ENCODE measurements at places on chromosomes 12 and 14.
A peak's percentile ranks its signal among the peaks of the same experiment; 100 is the strongest.

GRCh38 chr14:59320763-59321625, 132.5 kb downstream of the DAAM1 start:
- DNase-seq, result peak; percentile 51

DNA sequence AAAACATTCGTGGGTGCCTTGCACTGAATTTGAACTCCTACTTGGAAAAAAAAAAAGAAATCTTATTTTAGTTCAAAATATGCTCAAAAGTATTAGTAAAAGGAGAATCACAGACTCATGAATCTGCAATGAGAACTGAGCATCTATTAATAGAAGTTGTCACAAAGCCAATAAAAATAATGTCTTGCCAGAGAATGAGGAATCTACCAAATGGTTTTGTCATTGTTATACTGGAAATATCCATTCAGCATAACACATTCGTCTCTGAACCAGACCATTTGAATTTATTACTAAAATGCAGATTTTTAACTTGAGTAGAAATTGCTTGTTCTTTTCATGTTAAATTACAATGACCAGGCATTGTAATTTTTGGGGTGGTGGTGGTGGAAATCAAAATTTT, 11.6 kb upstream of the PTPRB start:
- DNase-seq, result no peak

DNA sequence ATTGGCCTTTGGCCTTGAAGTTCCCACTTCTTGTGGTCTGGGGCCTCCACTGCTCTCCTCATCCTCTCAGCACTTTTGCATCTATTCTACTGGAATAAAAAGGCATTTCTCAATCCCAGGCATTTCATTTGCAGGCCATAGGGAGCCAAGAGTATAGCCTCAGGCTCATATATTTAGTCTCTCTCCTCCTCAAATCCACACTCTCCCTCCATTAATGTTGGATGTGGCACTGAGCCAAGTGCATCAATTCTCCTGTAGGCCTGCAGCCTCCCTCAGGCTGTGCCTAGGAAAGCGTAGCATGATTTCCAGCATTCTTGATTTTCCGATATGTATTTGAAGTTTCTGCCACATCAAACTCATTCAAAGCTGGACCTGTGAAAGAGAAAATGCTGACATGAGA, 211.5 kb upstream of the CPNE8 start:
- DNase-seq, result no peak

- no peak for DNase-seq
Measured at GRCh38 chr14:104638190-104638589, 33.6 kb upstream of the TMEM179 start.

DNA sequence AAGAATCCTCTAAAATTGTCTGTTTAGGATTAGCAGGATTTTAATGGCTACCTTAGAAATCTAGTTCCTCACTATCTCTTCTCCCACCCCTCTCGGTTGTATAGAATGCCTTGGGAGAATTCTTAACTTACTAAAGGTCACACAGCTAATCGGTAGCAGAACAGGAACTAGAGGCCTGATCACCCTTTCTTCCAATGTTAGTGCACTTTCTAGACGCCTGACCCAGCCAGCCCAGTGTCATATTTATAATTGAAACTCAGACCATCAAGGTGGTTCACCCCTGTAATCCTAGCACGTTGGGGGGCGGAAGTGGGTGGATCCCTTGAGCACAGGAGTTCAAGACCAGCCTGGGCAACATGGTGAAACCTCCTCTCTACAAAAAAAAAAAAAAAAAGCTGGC, 1.7 kb downstream of the TIGAR start:
- DNase-seq, result peak; percentile 37

DNA sequence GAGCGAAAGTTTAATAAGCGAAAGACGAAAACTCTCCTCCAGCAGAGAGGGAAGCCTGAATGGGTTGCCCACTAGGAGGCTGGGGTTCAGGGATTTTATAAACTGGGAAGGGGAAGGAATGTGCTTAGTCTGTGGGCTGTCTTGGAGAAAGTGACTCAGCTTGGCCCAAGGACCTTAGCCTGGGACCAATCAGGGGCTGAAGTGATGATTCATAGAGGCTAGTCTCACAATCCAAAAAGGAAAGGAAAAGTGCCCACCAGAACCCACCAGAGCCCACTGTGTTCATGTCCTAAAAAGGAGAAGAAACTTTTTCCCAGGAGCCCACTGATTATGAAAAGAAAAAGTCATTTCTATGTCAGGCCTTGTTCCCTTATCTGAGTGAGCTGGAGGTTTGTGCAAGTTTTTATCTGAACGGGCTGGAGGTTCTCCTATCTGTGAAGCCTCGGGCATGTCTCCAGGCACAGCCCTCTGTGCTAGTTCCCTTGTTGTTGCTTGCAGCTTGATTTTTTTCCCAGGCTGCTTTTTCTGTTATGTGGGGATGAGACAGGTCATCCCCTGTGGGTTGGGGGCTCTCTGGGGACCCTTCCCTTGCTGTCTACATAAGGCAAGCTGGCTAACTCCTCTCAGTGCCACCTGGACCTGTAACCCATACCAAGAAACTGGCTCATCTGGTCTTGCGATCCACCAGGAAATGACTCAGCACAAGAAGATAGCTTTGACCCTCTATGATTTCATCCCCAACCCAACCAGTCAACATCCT, 8.3 kb upstream of the GOLGA5 start:
- peak; percentile 90 for DNase-seq

GRCh38 chr12:42904683-42905418, 315.3 kb upstream of the PRICKLE1 start:
- no peak for DNase-seq

- no peak for DNase-seq
Measured at GRCh38 chr14:74979442-74980397, 23.0 kb upstream of the EIF2B2 start.

GRCh38 chr12:2526371-2526770, 268.4 kb upstream of the FKBP4 start:
- no peak for DNase-seq

DNA sequence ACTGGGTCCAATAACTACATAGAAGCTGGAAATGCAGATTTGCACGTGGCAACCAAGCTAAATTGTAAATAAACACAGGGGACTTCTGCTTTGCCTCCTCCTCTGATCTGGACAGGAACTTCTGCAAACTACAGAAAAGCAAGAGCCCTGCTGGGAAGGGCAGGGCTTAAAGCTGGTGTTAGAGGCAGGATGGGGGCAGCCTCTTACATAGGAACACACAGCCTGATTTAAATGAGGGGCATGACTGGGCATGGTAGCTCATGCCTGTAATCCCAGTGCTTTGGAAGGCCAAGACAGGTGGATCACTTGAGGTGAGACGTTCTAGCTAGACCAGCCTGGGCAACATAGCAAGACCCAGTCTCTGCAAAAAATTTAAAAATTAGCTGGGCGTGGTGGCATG, 46.7 kb downstream of the ERH start:
- peak; percentile 38 for DNase-seq

- DNase-seq, result no peak
Measured at GRCh38 chr14:94907626-94908261, 137.8 kb upstream of the GSC start.

DNA sequence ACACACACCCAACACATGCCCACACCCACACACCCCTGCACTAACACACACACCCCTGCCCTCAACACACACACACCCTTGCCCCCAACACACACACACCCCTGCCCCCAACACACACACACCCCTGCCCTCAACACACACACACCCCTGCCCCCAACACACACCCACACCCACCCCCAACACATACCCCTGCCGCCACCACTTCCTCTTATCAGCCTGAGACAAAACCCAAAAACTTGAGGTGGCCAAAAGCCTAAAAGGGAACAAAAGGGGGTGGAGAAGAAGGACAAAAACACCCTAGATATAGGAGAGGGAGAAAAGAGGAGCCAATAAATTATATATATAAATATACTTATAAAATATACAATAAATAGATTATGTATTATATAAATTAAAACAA, 9.1 kb upstream of the DEGS2 start:
- DNase-seq, result peak; percentile 10

DNA sequence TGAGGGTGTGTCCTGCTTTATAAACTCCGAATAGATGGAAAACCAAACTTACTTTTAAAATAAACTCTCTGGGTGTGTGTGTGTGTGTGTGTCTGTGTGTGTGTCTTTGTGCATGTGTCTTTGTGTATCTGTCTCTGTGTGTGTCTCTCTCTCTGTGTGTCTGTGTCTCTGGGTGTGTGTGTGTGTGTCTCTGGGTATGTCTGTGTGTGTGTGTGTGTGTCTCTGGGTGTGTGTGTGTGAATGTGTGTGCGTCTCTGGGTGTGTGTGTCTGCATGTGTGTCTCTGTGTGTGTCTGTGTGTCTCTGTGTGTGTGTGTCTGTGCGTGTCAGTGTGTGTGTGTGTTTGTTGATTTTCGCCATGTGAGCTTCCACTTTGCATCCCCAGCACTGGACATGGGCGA, 9.2 kb downstream of the RAN start:
- no peak for DNase-seq

DNA sequence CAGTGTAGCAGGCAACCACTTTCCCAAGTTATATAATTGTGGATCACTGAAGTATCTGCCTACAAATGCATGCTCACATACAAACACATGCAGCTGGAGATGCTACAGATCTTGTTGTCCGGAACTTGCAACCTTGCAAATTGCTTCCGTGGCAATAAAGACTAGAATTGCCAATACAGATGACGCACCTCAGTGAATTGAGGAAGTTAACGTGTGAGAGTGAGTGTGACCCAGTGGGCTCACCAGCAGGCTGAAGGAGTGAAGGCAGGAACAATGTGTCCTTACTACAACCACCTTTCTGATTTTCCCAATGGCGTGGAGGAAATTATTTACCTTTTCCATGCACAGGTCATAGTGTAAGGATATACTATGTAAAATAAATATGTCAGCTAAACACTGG, 89.4 kb upstream of the GRIP1 start:
- DNase-seq, result peak; percentile 5

DNA sequence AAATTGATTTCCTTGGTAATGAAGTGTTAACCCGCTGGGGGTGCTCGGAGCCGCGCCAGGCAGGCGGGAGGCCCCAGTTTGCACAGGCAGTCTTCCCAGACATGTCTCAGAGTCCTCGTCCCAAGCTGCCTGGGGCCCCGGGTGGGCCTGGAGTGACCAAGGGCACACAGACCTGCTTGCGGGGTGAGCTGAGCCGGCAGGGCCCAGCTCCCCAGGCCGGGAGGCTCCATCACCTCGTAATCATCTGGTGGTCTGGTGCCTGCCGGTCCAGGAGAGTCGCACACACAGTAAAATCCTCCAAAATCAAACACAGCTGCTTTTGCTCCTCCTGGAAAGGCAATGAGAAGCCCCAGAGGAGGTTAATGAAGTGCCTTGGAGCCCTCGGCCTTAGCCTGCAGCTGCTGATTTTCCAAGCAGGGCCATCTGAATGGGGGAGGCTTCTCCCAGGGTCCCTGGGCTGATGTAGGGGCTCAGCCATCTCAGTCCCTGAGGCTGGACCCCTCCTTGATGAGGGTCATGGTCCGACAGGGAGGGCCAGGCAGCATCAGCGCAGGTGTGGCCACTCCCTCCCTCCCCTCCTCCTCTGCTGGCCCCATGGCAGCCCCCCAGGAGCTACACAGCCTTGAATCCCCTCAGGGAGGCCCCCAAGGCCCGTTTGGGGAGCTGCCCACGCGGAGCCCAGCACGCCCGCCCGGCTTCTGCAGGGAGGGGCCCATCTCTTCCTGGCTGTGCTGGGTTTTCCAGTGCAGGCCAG, 39.4 kb upstream of the FBRSL1 start:
- no peak for DNase-seq

- no peak for DNase-seq
Measured at GRCh38 chr14:33057585-33057984, 118.9 kb downstream of the NPAS3 start.

DNA sequence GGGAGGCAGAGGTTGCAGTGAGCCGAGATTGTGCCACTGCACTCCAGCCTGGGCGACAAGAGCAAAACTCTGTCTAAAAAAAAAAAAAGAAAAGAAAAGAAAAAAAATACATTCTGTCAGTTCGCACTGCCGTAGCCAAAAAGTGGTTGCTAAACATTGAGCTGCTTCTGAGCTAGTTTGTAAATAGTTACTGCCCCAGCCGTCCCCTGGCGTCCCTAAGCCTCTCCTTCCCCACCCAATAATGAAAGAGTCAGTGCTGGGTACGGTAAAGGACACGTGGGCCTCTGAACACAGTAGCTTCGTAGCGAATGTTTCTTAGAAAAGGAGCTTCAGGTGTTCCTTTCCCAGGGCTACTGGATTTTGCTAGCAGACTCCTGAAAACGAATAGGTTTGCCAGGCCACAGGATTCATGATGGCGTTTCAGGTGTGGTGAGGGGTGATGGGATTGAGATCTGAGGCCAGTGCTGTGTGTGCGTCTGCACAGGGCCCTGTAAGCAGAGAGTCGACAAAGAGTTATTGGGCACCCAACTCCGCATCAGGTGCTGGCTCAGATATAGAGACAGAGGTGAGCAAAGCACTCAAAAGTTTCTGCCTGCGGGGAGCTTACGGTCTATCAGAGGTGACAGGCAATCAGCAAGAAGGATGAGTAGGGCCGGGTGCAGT, 94.1 kb downstream of the LGMN start:
- DNase-seq, result peak; percentile 22

GRCh38 chr14:73243341-73243740, 6.0 kb downstream of the PAPLN start:
- no peak for DNase-seq

- DNase-seq, result no peak
Measured at GRCh38 chr14:99726538-99727095, 42.5 kb downstream of the CYP46A1 start.

- no peak for DNase-seq
Measured at GRCh38 chr12:24125280-24125679, 175.8 kb upstream of the SOX5 start.

DNA sequence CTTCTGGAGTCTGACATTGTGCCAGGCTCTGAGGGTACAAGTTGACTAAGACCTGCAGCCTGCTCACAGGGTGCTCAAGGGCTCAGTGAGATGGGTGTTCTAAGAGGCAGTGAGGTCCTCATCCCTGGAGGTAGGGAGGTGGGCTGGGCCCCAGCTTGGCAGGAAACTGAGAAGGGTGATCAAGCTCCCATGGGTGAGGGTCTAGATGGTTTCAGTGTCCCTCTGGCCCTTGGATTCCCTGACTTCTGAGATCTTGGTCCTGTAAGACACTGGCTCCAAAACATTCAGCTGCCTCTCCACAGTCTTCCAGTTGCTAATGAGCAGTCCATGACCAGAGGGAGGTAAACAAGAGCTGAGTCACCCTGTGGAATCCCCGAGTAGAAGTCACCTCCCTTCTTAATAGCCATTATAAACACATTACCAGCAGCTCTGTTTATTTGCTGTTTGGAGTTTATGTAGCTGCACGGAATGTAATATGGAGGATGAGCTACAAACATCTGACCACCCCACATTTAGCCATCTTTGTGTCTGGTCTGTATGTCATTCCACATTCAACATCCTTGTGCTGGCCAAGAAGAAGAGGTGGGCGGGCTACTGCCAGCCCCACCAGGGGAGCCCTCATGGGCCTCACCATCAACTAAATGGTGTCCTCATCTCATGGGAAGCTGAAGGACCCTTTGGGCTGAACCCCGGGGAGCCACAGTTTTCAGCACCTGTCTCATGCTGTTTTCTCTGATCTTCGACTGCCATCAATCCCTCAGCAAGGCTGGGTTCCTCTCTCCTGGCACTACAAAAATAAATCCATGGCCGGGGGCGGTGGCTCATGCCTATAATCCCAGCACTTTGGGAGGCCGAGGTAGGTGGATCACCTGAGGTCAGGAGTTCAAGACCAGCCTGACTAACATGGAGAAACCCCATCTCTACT, 37.2 kb upstream of the BDKRB2 start:
- peak; percentile 11 for DNase-seq
